Left renal pelvis (tissue), 4 donors: ENCODE measurements at places on chromosomes 6 and 20.
A peak's percentile ranks its signal among the peaks of the same experiment; 100 is the strongest.

DNA sequence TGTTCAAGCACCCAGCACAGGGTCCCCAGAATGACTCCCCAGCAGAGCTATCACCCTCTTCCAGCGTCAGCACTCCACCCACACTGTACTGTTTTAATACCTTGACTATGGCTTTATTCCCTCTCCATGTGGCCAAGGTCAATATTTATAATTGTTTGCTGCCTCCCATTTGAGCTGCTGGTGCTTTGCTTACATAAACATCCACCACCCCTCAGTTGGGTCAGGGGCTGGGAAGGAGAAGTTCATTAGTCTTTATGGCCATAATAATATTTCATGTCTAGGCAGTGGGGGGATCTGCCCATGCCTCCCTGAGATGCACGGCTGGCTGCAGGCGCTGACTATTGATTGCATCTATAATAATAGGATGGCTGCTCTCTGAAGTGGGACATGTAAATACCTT is 41.8 kb upstream of the SAYSD1 start:
- DNase-seq = no peak

GRCh38 chr20:2557873-2558580 is 21.7 kb downstream of the TMC2 start:
- no peak for DNase-seq

GRCh38 chr6:161192636-161193411 is 81.0 kb downstream of the AGPAT4 start:
- no peak for DNase-seq

DNA sequence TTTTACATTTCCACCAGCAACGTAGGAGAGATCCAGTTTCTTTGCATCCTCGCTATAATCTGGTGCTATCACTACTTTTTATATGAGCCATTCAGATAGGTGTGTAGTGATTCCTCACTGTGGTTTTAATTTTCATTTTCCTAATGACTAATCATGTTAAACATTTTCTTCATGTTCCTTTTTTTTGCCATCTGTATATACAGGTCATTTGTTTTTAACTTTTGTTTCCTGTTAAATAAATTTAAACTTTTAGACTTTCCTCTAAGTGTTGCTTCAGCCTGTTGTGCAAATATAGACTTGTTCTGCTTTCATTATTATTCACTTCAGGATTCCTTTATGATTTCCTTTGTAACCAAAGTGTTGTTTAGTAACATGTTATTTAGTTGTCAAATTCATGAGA is 697.4 kb downstream of the PTPRT start:
- DNase-seq = no peak

GRCh38 chr6:67884442-67884841 is 750.6 kb upstream of the ADGRB3 start:
- no peak for DNase-seq

DNA sequence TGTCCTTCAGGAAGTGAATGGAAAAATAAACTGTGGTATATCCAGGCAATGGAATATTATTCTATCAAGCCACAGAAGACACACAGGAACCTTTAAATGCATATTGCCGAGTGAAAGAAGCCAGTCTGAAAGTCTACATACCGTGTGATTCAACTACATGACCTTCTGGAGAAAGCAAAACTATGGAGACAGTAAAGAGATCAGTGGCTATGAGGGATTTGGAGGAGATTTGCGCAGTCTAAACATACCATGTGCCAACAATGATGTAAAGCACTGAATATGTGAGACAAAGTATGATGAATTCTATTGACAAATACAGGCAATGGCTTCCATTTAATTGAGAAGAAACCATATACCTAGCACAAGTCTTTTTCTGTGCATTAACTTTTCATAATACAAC is 518.3 kb upstream of the ZNF337 start:
- no peak for DNase-seq

- no peak for DNase-seq
Observed at GRCh38 chr6:136341967-136342366, 52.3 kb upstream of the BCLAF1 start.

DNA sequence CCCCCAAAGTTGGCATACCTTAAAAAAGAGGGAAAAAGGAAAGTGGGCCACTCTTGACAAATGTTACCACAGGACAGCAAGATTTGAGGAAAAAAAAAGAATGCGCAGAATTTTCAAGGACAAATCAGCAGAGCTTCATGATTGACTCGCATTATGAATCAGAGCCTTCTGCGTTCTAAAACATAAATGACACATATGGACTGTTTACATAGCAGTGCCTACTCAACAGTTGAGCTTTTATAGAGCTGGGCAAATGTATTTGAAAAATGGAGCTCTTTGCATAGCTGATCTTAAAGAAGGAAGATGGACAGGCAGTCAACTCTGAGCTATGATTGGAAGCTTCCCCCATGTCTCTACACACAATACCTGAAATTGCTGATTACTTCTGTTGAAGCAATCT is 213.2 kb upstream of the NT5E start:
- no peak for DNase-seq

GRCh38 chr6:109769213-109769612 is 78.1 kb downstream of the FIG4 start:
- DNase-seq = no peak

DNA sequence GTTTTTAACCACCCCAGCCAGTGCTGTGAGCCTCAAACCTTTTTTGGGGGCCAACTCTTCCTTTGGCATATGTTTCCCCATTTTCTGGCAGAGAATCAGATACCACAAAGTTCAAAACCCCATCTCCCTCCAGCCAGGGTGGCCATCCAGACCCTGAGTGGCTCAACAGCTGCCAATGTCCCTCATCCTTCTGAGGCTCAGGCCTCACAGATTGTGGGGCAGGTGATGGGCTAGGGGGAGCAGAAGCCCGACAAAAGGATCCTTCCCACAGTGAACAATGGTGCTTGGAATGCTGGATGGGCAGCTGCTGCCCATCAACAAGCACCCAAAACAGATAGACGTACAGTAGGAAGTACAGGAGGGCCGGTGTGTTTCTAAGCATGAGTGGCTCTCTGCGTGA is 42.6 kb upstream of the IL17A start:
- DNase-seq = no peak

- no peak for DNase-seq
Observed at GRCh38 chr20:14726591-14726990, 389.2 kb upstream of the FLRT3 start.

DNA sequence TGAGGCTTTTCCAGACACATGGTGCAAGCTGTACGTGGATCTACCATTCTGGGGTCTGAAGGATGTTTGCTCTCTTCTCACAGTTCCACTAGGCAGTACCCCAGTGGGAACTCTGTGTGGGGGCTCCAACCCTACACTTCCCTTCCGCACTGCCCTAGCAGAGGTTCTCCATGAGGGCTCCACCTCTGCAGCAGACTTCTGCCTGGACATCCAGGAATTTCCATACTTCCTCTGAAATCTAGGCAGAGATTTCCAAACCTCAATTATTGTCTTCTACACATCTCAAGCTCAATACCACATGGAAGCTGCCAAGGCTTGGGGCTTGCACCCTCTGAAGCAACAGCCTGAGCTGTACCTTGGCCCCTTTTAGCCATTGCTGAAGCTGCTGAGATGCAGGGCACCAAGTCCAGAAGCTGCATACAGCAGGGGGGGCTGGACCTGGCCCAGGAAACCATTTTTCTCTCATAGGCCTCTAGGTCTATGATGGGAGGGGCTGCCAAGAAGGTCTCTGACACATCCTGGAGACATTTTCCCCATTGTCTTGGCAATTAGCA is 11.6 kb downstream of the PDSS2 start:
- no peak for DNase-seq

- no peak for DNase-seq
Observed at GRCh38 chr20:38893056-38893564, 33.1 kb upstream of the FAM83D start.

- no peak for DNase-seq
Observed at GRCh38 chr6:169638388-169638787, 63.4 kb downstream of the WDR27 start.

GRCh38 chr6:119428633-119429032 is 79.1 kb upstream of the MAN1A1 start:
- no peak for DNase-seq

GRCh38 chr6:26214803-26215584 is 127.8 kb downstream of the HFE start:
- no peak for DNase-seq

DNA sequence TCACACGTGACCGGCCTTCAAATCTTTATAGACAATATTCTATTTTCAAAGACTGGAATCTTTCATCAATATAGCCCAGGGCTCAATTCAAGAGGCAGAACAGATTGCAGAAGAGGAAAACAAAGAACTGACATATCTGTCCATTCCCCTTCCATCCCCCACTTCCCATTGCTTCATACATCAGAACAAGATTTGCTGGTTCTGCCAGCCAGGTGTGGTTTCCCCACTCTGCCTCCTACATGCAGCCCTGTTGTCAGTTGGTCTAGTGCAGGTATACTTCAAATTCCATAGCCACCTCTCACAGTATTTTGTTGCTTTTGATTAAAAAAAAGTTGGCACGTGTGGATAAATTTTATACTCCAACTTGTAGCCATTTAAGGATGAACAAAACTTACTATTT is 174.9 kb downstream of the CD109 start:
- DNase-seq = no peak

GRCh38 chr20:23123886-23124285 is 37.8 kb upstream of the CD93 start:
- DNase-seq = no peak

DNA sequence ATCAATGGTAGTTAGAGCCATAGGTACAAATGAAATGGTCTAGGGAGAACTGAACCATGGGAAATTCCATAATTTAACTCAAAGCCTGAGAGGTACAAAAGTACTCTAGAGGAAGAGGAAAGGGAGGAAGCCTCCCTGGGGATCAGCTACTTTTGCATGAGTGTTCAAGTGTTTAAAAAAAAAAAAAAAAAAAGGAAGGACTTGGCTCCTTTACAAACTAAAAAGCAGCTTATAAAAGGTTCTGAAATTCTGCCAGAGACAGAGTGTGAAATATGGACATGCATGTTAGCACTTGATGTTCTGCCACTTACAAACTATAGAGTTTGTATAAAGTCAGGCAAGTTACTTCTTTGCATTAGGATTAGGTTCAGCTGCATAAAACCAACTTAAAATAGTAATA is 290.0 kb downstream of the TBC1D7 start:
- DNase-seq = no peak

- no peak for DNase-seq
Observed at GRCh38 chr6:136766274-136766673, 26.0 kb downstream of the MAP3K5 start.

DNA sequence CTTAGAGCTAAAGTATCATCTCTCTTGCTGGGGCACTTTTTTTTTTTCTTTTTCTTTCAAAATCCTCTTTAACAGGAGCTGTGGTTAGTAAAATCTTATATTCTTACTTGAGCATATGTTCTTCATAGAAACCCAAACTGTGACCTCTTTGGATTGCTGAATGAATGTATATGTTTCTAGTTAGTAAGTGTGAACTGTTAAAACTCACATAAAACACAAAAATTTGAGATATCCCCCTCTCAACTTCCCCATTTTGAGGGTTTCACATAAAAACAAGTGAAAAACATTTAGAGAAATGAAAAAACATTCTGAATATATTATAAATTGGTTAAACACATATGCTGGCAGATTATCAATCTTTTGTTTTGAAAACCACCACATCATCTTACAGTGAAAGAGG is 78.1 kb downstream of the INSM1 start:
- DNase-seq = no peak

DNA sequence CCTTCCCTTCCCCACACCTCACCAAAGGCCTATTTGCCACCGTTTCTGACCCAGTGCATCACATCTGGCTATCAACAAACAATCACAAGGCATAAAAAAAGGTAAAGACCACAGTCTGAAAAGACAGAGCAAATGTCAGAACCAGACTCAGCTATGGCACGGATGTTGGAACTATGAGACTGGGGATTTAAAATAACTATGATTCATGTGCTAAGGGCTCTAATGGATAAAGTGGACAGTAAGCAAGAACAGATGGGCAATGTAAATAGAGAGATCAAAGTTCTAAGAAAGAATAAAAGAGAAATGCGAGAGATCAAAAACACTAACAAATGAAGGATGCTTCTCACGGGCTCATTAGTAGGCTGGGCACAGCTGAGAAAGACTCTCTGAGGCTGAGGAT is 99.5 kb downstream of the LAMP5 start:
- no peak for DNase-seq

- DNase-seq = no peak
Observed at GRCh38 chr20:25498280-25498606, 87.1 kb downstream of the NINL start.

- peak; percentile 82 for DNase-seq
Observed at GRCh38 chr20:2651772-2652723, at the start of gene NOP56. TSS of gene NOP56 (plus strand) at chr20:2652632. CDS start at chr20:2652661, 29 bp downstream.

DNA sequence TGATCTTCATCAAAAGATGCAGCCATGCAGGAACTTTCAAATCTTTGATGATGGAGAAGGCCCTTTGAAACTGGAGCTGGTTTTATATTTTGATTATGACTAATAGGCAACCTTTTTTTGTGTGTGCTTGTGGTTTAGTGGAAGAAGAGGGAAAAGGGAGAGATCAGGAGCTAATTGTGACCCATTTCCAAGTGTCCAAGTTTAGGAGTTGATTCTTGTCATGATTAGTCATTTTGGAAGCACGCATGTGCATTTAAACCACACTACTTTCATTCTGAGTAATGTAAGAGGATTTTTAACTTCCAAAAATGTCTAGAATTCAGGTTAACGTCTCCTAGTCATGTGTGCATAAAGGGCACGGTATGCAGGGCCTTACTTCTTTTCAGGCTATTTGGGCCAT is 3.5 kb downstream of the FOXO3 start:
- no peak for DNase-seq

DNA sequence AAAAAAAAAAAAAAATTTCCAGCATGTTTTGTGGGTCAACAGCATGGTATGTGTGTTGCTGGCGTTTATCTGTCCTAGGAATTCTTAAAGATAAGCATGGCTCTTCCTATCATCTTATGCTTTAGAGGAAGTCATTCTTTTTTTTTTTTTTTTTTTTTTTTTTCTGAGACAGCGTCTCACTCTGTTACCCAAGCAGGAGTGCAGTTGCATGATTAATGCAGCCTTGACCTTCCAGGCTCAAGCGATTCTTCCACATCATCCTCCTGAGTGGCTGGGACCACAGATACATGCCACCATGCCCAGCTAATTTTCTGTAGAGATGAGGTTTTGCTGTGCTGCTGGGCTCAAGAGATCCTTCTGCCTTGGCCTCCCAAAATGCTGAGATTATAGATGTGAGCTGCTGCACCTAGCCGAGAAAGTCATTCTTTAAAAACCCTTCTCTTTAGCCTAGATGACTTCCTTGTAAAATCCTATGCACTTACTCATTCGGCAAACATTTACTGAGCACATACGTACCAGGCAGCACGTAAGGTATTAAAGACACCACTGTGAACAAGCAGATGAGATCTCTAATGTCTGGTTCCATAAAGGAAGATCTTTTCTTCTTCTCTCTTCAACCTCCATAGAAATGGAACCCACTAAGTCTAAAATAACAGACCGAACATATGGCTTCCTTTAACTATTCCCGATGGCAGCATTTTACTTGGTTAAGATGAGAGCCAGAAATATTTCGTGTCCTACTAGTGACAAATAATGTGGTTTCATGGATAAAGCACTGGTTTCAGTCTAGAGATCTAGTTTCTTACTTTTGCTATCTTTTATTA is 122.4 kb downstream of the RIN2 start:
- no peak for DNase-seq
